HEK293T (cell line): ENCODE measurements at places on chromosomes 16 and 17.

DNA sequence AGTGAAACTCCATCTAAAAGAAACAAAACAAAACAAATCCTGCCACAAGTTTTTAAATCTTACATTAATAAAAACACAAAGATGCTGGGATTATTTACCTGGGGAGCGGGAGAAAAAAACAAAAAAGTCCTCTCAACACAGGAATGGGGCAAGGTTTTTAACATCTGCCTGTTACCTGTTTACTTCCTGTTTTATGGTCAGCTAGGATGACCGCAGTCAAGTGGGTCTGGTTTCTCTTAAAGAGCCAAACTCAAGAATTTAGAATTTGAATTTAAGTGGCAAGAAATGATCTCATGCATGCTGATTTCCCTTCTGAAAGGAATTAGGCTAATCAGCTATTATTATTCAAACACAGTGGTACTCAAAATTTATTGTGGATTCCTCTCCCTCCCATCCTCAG is 39.7 kb upstream of the TBC1D3K start:
- DNase-seq = no peak

GRCh38 chr17:5541610-5542202 is 42.6 kb downstream of the NLRP1 start:
- DNase-seq = no peak

GRCh38 chr16:57372372-57373116 is at the start of gene CX3CL1:
Gene CX3CL1, plus strand, starts transcription at chr16:57372490. Its CDS starts 79 bp downstream, at chr16:57372569.
- DNase-seq = no peak

DNA sequence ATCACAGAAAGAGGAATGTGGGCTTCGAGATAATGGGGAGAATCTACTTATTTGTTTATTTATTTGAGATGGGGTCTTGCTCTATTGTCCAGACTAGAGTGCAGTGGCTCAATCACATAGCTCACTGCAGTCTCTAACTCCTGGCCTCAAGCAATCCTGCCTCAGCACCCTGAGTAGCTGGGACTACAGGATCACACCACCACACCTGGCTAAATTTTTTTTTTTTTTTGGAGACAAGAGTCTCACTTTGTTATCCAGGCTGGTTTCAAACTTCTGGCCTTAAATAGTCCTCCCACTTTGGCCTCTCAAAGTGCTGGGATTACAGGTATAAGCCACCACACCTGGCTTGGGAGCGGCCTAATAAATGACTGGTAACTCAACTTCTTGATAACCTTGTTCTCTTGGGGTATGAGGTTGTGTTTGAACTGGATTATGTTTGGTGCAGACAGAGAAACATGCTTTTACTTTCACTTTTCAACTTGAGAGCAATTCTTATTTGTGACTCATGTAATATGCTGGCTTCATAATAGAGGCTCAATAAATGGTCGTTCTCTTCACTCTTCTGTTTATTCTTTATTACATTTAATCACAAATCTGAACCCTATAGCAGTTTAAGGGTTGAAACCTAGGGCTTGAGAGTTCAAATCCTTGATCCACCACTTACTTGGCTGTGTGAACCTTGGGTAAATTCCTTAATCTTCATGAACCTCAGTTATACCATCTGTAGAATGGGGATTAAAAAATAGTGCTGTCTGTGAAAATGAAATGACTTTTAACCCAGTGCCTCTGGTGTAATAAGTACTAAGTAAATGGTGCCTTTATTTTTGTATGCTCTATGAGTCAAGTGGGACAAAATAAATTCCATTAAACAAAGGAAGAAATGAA is 129.1 kb upstream of the HS3ST2 start:
- no peak for DNase-seq

DNA sequence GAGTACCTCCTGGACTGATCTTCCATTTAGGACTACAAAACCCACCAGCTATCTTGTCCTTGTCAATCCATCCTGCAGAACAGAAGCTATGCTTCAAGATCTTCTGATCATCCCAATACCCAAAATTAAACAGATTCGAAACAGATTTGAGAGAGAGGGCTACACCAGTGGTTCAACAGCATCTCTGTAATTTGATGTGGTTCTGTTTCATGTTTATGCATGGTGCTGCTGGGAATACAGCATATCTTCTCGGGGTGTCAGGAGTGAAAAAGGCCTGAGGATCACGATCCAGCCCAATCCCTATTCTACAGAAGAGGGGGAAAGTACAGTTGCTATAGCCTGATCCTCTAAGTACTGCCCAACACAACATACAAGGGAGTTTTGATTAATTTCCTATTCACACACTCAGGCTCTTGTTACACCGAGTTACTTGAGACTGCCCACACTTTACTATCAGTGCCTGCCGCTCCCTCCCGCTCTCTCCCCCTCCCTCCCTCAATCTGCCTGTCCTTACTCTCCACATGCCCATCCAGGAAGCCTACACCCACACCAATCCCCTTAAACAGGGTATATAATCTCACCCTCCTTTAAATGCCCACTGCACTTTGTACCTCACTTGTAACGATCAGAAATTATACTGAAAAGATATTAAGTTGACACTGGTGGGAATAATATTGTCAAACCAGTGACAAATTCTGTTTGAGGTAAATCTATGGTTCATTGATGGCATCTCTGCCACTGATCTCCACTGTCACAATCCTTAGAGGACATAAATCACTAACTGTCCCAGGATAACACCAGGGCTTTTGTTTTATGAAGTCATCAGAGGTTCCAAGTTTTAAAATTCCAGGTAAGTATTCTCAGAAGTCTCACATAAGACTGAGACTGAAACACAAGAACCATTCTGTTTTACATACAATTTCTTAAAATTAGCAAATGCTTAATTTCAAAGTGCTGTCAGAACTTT is 89.3 kb upstream of the PLEKHM1 start:
- DNase-seq = peak; percentile 20

GRCh38 chr17:66830451-66830850 is 4.5 kb upstream of the CACNG5 start:
- no peak for DNase-seq

- peak; percentile 16 for DNase-seq
These were observed 959 bp downstream of the SSH2 start for GRCh38 chr17:29929006-29929532.

DNA sequence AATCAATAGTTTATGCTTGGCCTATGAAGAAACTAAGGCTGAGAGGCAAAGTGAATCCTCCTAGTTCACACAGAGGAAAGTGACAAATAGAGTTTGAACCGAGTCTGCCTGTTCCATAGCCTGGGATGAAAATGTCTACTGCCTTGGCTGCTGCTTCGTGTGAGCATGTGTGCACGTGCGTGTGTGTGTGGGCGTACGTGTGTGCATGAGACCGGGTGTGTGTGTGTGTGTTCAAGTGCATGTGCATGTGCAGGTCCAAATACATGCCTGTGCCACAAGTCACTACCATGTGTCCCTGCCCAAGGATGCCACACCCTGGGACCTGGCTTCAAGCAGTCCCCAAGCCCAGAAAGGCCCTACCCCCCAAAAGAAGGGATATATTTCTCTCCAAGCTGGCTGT is 13.6 kb downstream of the SEZ6 start:
- no peak for DNase-seq

- DNase-seq = no peak
These were observed 13.3 kb upstream of the CAVIN1 start for GRCh38 chr17:42436391-42436790.

GRCh38 chr16:31196324-31197088 is 6.1 kb downstream of the PYCARD start:
- no peak for DNase-seq

DNA sequence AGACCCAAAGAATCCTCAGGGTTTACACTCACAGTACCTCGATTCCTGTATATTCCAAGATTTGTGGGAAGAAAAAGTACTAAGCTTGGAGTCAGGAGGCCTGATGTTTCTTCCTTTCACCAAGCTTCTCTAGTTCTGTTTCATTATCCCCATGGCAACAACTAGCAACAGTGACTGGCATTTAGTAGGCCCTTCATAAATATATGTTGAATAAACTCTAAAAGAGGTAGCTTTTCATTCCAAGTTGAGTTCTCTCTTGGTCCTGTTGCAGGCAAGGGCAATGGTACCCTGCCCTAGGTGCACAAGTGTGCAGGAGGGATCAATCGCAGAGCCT is 527 bp upstream of the UBE2Z start:
- no peak for DNase-seq

DNA sequence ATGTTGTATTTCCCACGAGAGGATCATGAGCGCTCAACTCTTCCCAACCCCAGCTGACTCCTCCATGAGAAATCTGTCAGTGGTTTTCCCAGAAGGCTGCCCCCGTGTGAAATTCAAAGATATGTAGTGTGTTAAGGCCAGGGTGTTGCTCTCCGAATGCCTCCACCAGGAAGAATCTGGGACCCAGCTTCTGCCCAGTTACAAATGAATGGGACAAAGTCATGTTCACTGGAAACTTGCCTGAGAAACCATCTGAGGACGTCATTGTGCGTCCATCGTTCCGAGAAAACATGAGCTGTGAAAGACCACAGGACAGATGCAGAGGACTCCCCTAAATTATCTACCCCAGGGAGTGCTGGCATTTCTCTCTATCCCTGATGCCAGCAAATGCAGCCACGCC is 86.0 kb downstream of the AIPL1 start:
- no peak for DNase-seq

DNA sequence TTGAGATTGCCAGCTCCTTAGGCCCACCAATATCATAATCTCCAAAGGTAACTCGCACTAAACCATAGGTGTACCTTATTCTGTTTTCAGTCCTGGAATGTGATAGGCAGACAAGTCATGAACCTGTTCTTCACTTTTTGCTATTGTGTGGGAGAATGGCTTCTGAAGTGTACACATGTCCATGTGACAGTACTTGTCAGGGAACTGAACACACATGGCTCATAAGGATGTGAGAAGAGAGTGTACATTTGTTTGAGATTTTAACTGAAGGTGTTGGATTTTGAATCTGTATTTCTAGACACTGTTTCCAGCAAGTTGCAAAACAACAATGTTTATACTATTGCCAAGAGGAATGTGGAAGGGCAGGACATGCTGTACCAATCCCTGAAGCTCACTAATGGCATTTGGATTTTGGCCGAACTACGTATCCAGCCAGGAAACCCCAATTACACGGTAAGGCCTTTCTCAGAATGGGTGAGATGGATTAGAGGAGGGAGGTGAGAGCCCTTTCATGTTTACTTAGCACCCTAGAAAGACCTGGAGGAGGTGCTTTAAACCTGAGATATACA is 14.5 kb upstream of the RASL10B start:
- DNase-seq = no peak

DNA sequence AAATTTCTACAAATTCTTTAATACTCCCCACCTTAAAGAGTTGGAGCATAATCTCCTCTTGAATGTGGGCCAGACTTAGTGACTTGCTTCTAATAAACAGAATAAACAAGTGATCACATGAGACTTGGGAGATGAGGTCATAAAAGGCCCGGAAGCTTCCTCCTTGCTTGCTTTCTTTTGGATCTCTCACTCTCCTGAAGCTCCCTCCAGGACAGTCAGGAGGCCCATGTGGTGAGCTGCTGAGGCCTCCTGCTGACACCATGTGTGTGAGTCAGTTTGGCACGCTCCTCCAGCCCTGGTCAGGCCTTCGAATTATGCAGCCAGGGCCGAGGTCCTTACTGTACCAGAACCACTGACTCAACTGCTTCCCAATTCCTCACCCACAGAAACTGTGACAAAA is 53.2 kb downstream of the NDEL1 start:
- no peak for DNase-seq

GRCh38 chr16:1979271-1980029 is 1.8 kb downstream of the NOXO1 start:
- DNase-seq = no peak

DNA sequence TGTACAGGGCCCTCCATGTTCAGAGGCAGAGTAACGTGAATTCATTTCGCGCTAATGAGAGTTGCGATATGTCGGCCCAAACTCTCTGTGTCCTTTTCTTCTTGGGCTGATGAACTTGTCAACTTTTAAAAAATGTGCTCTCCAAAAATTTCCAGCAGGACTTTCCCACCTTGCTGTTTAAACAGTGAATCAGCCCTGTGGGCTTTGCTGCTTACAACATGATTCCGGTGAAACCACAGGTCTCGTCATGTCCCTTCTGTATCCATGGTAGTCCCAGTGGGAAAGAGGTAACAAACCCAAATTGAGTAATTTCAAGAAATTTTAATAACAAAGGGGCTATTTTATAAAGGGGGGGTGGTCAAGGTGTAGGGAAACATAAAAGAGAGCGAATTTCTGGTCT is 612.9 kb downstream of the MAF start:
- no peak for DNase-seq

DNA sequence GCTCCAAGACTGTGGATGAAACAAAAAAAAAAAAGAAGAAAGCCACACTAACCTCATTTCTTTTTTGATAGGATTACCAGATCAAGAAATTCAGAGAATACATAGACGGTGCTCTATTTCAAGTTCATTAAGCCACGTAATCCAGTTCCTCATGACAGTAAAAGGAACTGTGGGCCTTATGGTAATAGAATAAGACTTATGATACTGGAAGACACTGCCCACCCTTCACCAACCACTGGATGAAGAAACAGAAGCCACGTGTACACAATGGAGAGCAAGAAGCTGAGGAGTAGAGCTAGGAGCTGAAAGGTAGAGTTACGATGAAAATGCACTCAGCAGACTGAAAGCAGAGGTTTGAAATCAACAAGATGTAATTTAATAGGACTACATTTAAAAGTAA is 11.2 kb downstream of the NCBP3 start:
- DNase-seq = no peak

GRCh38 chr17:64097196-64097936 is 32.6 kb downstream of the ERN1 start:
- DNase-seq = no peak

DNA sequence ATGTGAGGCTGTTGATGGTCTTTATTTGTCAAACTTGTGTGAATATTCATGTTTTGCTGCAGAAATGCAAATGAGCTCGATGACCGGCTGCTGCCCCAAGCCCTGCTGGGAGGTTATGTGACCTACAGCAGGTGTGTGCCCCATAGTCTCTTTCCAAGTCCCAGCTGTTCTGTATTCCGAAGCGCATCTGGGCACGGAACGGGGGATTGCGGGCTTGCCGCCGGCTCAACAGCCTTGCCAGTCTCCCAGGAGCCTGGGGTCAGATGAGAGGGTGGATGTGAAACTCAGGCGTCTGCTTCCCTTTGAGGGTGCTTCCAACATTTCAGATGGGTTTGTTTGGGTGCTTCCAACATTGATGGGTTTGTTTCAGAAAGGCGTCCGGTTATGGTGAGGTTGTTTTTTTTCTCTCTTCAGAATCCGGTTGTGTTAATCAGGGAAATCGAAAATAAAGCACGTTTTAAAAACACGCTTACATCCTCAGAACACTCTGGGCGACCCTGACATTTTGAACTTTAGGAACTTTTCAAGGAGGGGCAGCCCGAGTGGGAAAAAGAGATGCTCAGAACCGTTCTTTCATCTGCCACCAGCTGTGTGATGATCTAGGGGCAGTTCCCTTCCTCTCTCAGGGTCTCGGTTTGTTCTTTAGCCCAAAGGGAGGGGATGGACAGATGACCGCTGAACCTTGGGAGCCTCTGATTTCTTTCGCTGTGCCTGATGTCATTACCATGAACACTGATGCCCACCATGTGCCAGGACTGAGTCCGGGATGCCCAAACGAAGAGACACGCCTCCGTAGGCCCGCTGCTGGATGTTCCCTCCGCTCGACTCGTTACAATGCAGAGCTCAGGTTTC is 47.8 kb upstream of the AMZ2 start:
- DNase-seq = no peak
